NCI-H510A (cell line): ENCODE measurements at places on chromosomes 11 and 22.

DNA sequence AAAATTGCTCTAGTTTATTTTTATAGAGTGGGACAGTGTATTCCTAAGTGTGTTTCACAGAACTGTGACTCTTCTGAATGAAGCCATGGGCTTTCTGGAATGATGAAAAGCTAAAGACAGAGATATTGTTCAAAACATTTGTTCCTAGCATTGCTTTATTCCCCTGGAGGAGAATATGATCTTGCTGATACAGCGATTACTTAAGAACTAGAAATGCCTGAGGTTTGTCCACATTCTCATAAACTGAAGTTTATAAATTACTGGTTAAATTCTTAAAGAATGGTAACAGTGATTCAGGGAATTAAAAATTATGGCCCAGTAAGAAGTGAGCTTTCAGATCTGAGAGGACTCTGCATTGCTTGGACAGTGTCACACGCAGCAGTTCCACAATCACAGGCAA is 690.3 kb downstream of the FAM181B start:
- no peak for DNase-seq

GRCh38 chr11:72723508-72723907 is 28.7 kb downstream of the ARAP1 start:
- no peak for DNase-seq

DNA sequence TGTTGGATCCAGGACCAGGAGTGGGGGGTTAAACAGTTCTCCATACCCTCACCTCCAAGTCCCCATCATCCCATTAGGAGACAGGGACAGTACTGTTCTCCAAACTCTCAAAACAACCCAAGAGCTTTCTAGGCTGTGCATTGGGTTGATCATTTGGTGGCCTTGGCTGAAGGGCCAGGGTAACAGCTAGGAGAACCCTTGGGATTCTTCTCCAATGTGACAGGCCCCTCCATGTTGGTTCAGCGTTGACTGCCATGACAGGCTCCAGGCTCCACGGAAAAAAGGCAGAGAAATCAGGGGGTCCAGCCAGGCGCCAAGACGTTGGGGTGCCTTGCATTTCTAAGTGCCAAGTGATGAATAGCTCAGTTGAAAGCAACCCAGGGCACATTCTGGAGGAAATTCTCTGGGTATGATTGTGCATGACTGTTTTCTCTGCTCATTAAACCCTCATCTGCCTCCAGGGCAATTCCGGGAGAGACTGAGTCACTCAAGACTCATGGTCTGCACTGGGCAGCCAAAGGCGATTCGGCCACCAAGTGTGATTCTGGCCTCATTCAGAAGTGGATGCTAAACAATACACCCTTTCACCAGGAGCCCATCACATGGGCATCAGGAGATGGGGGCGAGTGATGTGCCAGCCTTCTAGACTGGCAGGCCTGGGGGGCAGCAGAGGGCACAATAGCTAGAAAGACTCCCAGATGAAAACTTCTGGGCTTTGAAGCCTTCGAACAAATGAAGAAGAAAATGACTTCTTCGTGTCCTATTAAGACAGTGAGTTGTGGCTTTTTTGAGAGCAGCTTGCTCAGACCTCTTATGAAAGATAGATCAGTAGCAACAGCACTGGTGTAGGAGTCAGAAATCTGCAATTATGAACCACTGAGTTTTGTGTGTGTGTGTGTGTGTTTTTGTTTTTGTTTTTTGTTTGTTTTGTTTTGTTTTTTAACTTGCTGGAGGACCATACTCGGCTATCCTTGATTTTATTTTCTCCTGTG is 27.7 kb downstream of the CD44 start:
- DNase-seq: no peak

DNA sequence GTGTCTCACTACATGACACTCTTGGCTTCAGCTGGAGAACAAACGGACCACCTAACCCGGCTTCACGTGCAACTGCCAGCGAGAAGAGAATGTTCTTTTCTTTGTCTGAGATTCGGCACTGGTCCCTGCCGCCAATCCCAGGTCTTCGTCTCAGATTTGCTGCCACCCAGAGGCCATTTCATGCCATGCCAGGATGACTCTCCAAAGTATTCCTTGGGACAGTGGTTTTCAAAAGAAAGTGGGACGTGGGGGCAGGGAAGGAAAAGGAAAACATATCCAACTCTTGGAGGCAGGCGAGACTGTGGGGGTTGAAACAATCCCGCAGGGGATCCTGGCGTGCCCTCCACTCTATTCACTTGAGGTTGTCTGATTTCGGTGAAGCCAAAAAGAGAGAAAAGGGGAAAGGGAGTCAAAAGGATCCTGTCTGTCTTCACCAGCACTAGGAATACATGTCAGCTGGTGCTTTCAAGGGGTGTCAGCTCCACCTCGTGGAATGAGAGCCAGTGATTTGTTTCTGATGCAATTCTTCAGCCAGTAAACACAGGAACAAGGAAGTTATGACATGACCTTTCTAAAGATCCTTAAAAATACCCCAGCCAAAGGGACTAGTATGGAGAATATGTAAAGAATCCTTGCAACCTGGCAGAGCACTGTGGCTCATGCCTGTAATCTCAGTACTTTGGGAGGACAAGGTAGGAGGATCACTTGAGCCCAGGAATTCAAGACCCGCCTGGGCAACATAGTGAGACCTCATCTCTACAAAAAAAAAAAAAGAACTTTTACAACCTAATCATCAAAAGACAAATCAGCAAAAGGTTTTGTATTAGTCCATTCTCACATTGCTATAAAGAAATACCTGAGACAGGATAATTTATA is 41.0 kb upstream of the APLNR start:
- DNase-seq: no peak

DNA sequence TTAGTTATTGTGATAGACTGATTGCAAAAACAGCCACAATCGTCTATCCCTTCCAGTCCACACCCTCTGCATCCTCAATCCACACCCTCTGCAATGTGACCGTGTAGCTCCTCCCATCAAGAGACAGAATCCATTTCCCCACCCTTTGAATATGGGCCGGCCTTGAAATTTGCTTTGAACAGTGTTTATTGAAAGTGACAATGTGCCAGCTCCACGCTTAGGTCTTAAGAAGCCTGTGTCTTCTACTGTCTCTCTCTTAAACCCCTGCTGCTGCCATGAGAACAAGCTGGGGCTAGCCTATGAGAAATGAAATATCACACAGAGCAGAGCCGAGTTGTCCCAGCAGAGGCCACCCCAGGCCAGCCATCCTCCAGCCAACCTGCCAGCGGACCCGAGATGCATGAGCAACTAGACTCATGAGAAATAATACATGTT is 22.3 kb upstream of the MICAL2 start:
- DNase-seq: no peak

GRCh38 chr22:25656724-25657123 is 85.3 kb upstream of the MYO18B start:
- no peak for DNase-seq

- DNase-seq: no peak
These were observed 226.3 kb downstream of the DSCAML1 start for GRCh38 chr11:117570701-117571100.

DNA sequence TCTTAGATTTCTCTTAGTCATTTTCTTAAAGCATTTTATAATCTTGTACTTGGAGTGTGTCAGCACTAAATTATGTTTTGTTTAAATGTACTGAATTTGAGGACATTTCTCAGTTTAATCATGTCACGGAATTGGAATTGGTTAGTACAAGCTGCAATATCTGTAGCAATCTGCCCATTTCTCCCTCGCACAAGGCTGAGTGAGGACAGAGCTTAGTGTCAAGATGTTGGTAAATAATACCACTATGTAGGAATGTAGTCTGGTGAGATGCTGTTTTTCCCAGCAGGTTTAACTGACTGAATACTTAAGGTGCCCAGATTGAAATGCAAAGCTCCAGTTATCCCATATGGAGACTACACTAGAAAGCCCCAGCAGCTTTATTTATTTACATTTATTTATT is 30.6 kb downstream of the SREBF2 start:
- no peak for DNase-seq

- DNase-seq: no peak
These were observed 211.4 kb downstream of the ETS1 start for GRCh38 chr11:128375961-128376360.

DNA sequence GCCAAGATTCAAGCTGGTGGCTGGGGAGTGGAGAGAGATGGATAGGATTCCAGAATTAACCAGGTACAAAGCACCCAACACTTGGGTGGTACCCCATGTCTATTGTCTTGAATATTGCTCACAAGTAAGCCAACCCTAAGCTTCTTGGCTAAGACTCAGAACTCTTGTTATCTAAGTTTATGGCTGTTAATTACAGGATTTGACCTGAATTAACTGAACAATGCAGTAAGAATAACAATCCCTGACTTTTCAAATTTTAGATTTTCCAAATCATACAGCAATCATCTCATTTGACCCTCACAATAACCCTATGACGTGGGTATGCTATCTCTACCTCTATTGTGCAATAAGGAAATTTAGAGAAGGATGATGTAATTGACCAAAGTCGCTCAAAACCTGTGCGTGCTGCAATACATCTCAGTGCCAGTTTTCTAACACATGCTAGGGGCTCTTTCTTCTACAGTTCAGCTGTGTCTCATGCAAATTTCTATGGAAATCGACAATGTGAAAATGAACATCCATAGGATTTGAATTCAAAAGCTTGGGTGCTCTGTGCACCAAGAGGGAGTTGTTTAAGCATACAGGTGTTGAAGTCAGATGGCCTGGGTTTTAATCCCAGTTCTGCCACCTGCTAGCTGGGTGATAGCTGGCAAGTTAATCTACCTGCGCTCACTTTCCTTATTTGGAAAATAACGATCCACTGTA is 40.1 kb upstream of the APLNR start:
- DNase-seq: no peak

GRCh38 chr11:34091825-34092224 is 13.6 kb upstream of the NAT10 start:
- DNase-seq: no peak

DNA sequence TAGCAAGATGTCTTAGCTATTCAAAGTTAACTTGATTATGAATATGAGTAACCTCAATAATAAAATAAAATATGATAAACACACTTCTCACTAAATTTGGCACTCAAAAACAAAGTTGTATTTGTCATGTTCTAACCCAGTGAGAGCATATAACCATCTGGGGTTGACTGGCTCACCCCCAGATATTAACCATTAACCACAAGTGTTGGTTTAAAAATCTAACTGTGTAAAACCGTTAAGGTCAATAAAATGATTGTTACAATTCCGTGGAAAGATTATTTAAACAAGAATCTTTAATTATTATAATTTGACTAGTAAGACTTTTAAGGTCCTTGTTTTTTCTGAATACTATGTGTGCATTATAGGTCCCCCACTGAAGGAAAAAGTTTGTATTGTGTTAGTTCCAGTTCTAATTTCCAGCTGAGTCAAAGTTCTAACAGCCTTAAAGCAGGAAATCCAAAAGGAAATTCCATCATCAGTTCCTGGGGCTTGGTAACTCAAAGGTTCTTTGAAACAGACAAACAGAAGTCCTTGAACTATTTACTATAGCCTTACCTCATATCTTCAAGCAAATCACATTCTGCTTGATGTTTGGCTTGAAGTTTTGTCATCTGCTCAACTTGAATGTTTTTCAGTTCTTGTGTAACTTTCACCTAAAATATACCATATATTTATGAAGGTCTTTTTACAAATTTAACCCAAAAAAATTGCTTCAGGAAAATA is 2.5 kb downstream of the FCHSD2 start:
- DNase-seq: no peak

DNA sequence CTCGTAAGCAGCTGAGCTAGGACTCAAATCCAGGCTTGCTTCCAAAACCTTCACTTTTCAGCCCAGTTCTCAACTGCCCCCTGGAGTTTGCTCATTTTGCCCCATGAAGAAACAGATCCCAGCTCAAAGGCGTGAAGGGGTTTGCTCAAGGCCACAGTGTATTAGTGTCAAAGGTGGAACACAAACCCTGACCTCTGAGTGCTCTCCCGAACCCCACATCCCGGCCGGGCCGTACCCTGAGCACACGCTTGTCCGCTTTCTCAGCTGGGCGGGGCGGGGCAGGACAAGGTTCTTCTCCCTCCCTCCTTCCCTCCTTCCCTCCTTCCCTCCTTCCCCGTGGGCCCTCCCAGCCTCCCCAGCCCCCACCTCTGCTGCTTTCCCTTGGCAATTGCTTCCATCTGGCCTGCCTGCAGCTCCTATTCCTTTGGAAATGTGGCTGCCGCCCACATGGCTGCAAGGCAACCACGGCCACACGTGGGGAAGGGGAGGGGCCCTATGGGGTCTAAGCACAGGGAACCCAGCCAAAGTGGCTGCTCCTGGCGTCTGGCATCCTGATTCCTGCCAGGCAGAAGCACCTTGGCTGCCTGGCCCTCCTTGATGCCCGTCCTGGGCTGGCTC is 4.1 kb downstream of the ST3GAL4 start:
- no peak for DNase-seq

GRCh38 chr22:42173183-42173926 is 42.7 kb upstream of the CYP2D6 start:
- no peak for DNase-seq

- no peak for DNase-seq
These were observed 17.3 kb downstream of the ABCC8 start for GRCh38 chr11:17459236-17459896.
